ENCODE measurements at places on chromosomes 13 and 19.

GRCh38 chr13:26046639-26047038, 5.2 kb downstream of the SHISA2 start:
- no peaks in the 10 kb centered on the region for H3K4me1 ChIP-seq
- H3K27me3 ChIP-seq, result no peaks in the 10 kb centered on the region
- H3K4me3 ChIP-seq, result no peak overlapping the region
- DNase-seq, result no peak
- no peak overlapping the region for H3K27ac ChIP-seq

GRCh38 chr13:26531742-26532141, 25.7 kb upstream of the WASF3 start:
- H3K4me1 ChIP-seq, result no peaks in the 10 kb centered on the region
- no peak for DNase-seq
- H3K4me3 ChIP-seq, result no peak overlapping the region
- no peaks in the 10 kb centered on the region for H3K36me3 ChIP-seq
- H3K27ac ChIP-seq, result no peak overlapping the region

- no peak for DNase-seq
- H3K4me1 ChIP-seq, result peaks cover 6% of the 10 kb centered on the region
- H3K36me3 ChIP-seq, result peaks cover 4% of the 10 kb centered on the region
- no peak overlapping the region for H3K4me3 ChIP-seq
- H3K27ac ChIP-seq, result no peak overlapping the region
Measured at GRCh38 chr19:17942582-17943273, 9.9 kb downstream of the CCDC124 start.

DNA sequence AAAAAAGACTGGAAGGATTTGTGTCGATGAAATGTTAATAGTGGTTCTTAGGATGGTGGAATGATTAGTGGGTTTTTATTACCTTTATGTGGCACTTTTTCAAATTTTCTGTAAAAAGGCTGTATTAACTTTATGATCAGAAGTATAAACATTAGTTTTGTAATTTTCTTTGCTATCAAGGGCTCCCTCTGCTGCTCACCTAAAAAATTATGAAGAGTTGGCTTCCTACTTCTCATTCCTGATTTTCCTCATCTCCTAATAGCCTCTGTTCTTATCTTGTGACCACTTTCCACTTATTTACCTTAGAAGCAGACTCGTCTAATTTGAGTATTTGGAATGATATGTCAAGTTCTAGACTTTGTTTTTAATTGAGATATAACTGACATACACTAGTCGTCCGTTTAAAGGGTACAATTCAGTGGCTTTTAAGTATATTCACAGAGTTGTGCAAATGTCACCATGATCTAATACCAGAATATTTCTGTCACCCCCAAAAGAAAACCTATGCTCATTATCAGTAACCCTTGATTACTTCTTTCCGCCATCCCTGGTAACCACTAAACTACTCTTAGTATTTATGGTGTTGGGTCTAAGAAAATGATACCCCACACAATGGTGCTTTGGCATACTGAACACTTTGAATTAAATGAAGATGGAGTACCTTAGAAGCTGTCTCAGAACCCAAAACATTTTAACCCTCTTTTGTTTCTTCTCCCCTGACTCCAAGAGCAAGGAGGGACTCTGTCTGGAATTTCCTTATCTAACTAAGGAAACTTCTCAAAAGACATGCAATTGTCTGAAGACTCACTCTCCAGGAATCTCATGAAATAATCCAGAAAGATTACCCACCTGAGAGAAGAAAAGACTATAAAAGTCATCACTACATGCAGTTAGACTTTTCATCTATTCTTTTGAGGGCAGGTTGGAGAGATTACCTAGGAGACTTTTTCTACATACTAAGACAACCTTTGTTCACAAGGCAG, 311.3 kb downstream of the DLEU7 start:
- no peak overlapping the region for H3K27ac ChIP-seq
- no peaks in the 10 kb centered on the region for H3K36me3 ChIP-seq
- no peaks in the 10 kb centered on the region for H3K4me1 ChIP-seq
- no peak overlapping the region for H3K4me3 ChIP-seq

GRCh38 chr19:1860042-1860775, 3.2 kb downstream of the KLF16 start:
- no peak for DNase-seq
- H3K4me3 ChIP-seq, result no peak overlapping the region
- no peaks in the 10 kb centered on the region for H3K27me3 ChIP-seq
- H3K36me3 ChIP-seq, result peaks cover 3% of the 10 kb centered on the region

- no peak overlapping the region for H3K27ac ChIP-seq
- no peak for DNase-seq
Measured at GRCh38 chr19:7690779-7691258, 10.2 kb downstream of the TRAPPC5 start.

GRCh38 chr19:1980809-1981181, 34.7 kb downstream of the BTBD2 start:
- no peak overlapping the region for H3K4me3 ChIP-seq
- no peaks in the 10 kb centered on the region for H3K27me3 ChIP-seq
- no peaks in the 10 kb centered on the region for H3K36me3 ChIP-seq
- no peak for DNase-seq
- H3K27ac ChIP-seq, result no peak overlapping the region

GRCh38 chr19:38079926-38080380, 144.1 kb downstream of the DPF1 start:
- no peaks in the 10 kb centered on the region for H3K4me1 ChIP-seq
- no peak for DNase-seq
- no peak overlapping the region for H3K27ac ChIP-seq
- no peak overlapping the region for H3K4me3 ChIP-seq
- H3K27me3 ChIP-seq, result no peaks in the 10 kb centered on the region
- H3K36me3 ChIP-seq, result no peaks in the 10 kb centered on the region

- no peaks in the 10 kb centered on the region for H3K4me1 ChIP-seq
- DNase-seq, result no peak
- no peak overlapping the region for H3K4me3 ChIP-seq
- H3K27me3 ChIP-seq, result no peaks in the 10 kb centered on the region
- H3K27ac ChIP-seq, result no peak overlapping the region
- no peaks in the 10 kb centered on the region for H3K36me3 ChIP-seq
Measured at GRCh38 chr13:68185444-68186141, 955.5 kb upstream of the PCDH9 start.

- DNase-seq, result no peak
- no peaks in the 10 kb centered on the region for H3K4me1 ChIP-seq
- H3K36me3 ChIP-seq, result peaks cover 60% of the 10 kb centered on the region
- no peaks in the 10 kb centered on the region for H3K27me3 ChIP-seq
- no peak overlapping the region for H3K4me3 ChIP-seq
Measured at GRCh38 chr19:5086725-5087439, 118.0 kb downstream of the KDM4B start.

DNA sequence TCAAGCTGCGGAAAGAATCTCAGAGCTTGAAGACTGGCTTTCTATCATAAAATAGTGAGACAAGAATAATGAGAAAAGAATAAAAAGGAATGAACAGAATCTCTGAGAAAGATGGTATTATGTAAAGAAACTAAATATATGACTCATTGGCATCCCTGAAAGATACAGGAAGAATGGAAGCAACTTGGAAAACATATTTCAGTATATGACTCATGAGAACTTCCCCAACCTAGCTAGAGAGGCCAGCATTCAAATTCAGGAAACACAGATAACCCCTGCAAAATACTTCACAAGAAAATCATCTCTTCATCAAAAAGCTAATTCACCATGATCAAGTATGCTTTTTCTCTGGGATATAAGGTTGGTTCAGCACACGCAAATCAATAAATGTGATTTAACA, 2318.0 kb downstream of the PCDH9 start:
- H3K27ac ChIP-seq, result no peak overlapping the region
- no peaks in the 10 kb centered on the region for H3K27me3 ChIP-seq
- no peak overlapping the region for H3K4me3 ChIP-seq
- H3K4me1 ChIP-seq, result no peaks in the 10 kb centered on the region

DNA sequence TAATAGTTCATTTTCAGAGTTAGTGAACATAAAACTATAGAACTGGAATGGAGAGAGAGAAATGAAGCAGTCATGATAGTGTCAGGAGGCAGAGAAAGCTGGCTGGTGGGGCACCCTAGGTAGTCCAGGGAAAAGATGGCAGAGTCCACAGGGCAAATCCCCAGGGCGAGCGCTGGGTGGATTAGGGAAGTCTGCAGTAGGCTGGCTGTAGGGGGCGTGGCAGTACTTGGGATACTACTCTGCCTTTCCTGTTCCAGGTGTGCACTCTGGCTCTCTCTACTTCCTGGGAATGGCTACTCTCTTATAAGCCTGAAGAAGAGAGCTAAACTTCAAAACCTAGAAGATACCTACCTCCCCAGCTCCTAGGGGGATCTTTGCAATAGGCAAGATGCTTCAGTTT, 232.9 kb upstream of the SLC10A2 start:
- H3K4me3 ChIP-seq, result no peak overlapping the region
- no peaks in the 10 kb centered on the region for H3K27me3 ChIP-seq
- H3K36me3 ChIP-seq, result no peaks in the 10 kb centered on the region
- no peaks in the 10 kb centered on the region for H3K4me1 ChIP-seq

DNA sequence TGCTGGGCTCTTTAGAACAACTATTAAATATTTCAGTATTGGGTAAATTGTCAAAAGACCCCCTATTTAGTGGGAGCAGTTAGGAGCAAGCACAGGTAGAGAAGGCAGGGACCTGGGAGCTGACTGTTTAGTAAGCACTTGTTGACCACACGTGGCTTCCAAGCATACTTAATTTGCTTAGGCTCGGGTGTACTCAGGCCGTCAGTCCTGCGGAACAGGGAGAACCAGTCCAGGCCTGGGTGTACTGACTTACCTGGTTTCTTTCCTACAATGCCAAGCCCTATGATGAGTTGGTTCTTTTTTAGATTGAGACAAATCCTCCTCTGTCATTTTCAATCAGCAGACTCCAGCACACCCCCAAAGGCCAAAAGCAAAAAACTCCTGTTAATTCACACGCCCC, 90.0 kb downstream of the WDFY2 start:
- DNase-seq, result no peak
- H3K4me1 ChIP-seq, result no peaks in the 10 kb centered on the region
- no peak overlapping the region for H3K4me3 ChIP-seq
- no peaks in the 10 kb centered on the region for H3K27me3 ChIP-seq

- peaks cover 96% of the 10 kb centered on the region for H3K36me3 ChIP-seq
- no peak overlapping the region for H3K4me3 ChIP-seq
- H3K27me3 ChIP-seq, result no peaks in the 10 kb centered on the region
Measured at GRCh38 chr19:17835182-17836006, 12.4 kb downstream of the JAK3 start.

DNA sequence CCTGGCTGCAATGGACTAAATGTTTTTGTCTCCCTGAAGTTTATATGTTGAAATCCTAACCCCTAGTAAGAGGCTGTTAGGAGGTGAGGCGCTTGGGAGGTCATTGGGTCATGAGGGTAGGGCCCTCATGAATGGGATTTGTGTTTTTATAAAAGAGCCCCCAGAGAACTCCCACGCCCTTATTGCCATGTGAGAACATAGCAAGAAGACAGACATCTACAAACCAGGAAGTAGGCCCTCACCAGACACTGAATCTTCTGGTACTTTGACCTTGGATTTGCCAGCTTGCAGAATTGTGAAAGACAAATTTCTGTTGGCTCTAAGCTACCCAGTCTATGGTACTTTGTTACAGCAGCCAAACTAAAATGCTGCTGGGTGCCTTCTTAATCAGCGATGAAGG, 96.1 kb upstream of the SPATA13 start:
- no peak overlapping the region for H3K27ac ChIP-seq
- DNase-seq, result no peak
- H3K4me3 ChIP-seq, result no peak overlapping the region
- H3K4me1 ChIP-seq, result no peaks in the 10 kb centered on the region
- H3K36me3 ChIP-seq, result no peaks in the 10 kb centered on the region
- no peaks in the 10 kb centered on the region for H3K27me3 ChIP-seq

DNA sequence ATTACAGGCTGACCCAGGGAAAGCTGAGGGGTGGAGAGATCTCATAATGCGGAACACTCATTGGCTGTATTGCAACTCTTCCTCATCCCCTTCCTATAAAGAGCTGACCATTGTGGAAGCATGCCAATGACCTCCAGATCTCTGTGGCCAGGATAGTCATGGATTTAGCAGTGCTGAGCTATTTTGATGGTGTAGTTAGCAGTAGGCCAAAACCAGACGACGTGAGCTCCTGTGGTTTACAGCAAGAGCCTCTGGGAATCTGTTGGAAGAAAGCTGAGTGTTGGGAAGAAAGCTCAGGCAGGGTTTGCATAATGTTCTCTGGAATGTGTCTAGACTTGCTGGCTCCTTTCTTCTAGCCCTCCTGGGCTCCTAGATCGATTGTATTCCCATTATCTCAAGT, 187.5 kb upstream of the GPC6 start:
- no peaks in the 10 kb centered on the region for H3K27me3 ChIP-seq
- H3K36me3 ChIP-seq, result no peaks in the 10 kb centered on the region
- no peak overlapping the region for H3K4me3 ChIP-seq
- no peak for DNase-seq
- H3K4me1 ChIP-seq, result no peaks in the 10 kb centered on the region
- no peak overlapping the region for H3K27ac ChIP-seq

DNA sequence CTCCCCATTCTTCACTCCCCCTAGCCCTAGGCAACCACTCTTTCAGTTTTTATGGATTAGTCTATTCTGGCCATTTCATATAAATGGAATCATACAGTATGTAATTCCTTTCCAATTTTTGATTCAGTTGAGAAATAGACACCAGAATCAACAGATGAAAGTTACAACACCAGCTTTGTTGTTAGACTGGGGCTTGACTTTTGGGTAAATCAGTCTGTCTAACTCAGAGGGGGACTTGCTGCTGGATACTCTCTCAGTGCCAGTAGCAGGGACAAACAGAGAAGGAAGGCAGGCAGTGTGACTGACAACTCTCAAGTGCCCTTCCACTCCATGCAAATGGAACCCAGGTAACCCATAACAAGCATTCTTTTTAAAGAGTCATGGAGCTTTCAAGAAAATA, 40.7 kb downstream of the CDADC1 start:
- H3K36me3 ChIP-seq, result peaks cover 4% of the 10 kb centered on the region
- no peaks in the 10 kb centered on the region for H3K4me1 ChIP-seq
- DNase-seq, result no peak
- H3K27ac ChIP-seq, result no peak overlapping the region
- H3K4me3 ChIP-seq, result no peak overlapping the region

GRCh38 chr13:35720690-35721554, 244.4 kb upstream of the MAB21L1 start:
- H3K36me3 ChIP-seq, result no peaks in the 10 kb centered on the region
- no peaks in the 10 kb centered on the region for H3K4me1 ChIP-seq
- no peak overlapping the region for H3K4me3 ChIP-seq
- H3K27me3 ChIP-seq, result no peaks in the 10 kb centered on the region
- no peak for DNase-seq

DNA sequence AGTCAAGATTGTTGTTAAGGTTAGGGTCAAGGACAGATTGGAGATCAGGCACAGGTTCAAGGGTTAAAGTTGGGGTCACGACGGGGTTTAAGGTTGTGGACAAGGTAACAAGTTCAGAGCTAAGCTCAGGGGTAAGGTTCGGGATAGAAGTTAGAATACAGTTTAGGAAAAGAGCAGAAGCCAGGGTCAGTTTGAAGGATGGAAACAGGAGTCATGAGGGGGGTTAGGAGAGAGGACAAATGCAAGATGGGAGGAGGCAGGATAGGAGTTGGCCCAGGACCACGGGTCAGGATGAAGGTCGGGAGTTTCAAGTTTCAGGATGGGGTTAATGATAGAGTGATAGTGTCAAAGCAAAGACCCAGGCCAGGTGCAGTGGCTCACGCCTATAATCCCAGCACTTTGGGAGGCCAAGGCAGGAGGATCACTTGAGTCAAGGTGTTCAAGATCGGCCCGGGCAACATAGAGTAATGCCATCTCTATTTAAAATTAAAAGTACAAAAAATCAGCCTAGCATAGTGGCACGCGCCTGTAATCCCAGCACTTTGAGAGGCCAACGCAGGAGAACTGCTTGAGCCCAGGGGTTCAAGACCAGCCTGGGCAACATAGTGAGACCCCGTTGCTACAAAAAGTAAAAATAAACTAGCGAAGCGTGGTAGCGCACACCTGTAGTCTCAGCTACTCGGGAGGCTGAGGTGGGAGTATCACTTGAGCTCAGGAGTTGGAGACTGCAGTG, 7.7 kb downstream of the NPHS1 start:
- H3K27ac ChIP-seq, result no peak overlapping the region
- H3K4me3 ChIP-seq, result no peak overlapping the region
- peaks cover 6% of the 10 kb centered on the region for H3K27me3 ChIP-seq
- H3K36me3 ChIP-seq, result no peaks in the 10 kb centered on the region
- DNase-seq, result no peak

Measured in naive thymus-derived CD4-positive, alpha-beta T cell (primary cell).